ENCODE measurements at places on chromosomes 11 and 22.
A peak's percentile ranks its signal among the peaks of the same experiment; 100 is the strongest.

- no peak for DNase-seq
Observed at GRCh38 chr11:3146612-3147256, 18.4 kb downstream of the OSBPL5 start.

GRCh38 chr22:24583221-24584165, 9.4 kb downstream of the LRRC75B start:
- no peak for DNase-seq

DNA sequence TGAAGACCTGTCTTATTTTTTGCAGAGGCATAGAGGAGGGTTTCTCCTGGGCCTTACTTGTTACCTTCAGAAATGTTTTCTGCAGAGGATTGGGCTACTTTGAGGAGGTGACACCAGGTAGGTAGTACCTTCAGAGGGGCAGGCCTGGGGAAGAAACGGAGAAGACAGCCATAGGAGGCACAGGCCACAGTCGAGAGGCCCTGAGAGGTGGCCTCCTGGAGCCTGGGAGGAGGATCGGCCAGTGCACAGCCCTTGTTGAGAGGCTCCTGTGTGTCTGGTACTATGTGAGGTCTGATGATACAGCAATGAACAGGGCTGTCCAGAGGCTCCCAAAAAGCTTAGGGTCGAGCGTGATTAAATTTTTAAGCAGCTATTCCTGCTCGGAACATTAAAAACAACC, 11.5 kb downstream of the GTPBP1 start:
- no peak for DNase-seq

- DNase-seq = no peak
Observed at GRCh38 chr11:109300211-109300610, 121.8 kb upstream of the C11orf87 start.

GRCh38 chr11:77813256-77813655, 7.3 kb downstream of the RSF1 start:
- no peak for DNase-seq

- peak; percentile 14 for DNase-seq
Observed at GRCh38 chr22:20258584-20259326, 9.4 kb downstream of the RTN4R start.

GRCh38 chr11:87114093-87114492, 76.4 kb downstream of the TMEM135 start:
- DNase-seq = no peak

DNA sequence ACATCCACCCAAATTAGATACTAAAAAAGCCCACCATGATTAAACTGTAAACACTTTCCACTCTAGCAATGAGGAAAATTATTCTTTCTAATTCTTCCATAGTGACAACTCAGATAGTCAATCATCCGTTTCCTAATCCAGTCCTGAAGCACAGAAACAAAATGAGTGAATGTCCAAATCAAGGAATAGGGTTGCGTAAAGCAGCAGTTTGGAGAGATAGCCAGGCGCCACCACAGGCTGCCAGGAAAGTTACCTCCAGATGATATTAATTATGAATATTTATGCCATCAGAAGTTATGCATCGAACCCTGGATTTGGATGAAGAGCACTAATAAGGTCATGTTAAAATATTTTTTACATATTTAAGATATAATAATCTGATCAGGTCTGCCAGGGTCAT, 63.2 kb downstream of the ETS1 start:
- no peak for DNase-seq

DNA sequence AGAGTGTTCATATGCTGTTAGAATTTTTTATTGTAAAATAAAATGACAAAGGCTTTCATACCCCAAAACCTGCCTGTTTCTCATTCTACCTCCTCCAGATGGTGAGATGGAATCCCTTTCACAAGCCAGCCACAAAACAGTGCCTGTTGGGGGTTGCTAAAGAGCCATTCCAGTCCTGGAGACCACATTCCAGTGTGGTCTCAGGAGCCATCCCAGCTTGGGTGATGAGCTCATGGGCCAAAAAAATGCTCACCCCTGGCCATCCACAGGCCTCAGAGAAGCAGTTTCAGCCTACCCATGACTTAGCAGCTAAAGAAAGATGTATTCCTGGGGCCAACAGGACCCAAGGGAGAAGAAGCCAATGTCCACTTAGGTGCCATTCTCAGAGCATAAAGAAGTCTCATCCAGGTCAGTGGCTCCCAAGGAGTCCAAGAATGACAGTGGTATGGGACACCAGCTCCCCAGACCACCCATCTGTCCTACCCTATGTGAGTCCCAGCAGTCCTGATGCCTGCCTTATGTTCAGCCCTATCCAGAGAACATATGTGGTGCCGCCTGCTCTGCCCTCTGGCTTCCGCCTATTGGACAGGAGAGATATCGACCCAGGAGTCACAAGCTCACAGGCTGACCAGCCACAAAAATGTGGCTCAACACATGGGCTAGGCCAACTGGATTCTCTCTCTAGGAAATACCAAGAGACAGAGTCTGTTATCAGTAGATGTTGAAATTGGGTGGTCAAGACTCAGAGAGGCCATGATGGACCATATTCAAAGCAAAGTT, 26.4 kb downstream of the C11orf91 start:
- no peak for DNase-seq

- DNase-seq = no peak
Observed at GRCh38 chr11:126145954-126146353, 65.5 kb downstream of the RPUSD4 start.

DNA sequence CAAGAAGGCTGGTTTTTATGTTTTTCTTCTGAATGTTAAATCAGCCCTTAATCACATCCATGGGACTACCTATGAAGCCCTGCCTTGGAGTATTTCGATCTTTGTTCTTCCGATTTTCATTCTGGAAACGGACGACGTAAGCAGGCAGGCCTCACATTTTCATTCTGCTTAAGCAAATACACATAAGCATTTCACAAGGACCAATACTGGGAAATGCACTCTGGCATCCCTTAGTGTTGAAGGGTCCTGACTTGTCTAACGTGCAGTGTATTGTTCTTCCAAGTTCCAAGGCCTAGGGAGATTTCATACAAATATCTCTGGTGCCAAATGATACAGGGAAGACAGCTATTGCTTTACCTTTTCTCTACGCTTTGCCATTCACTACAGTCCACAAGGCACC, 143.8 kb downstream of the LARGE1 start:
- no peak for DNase-seq

DNA sequence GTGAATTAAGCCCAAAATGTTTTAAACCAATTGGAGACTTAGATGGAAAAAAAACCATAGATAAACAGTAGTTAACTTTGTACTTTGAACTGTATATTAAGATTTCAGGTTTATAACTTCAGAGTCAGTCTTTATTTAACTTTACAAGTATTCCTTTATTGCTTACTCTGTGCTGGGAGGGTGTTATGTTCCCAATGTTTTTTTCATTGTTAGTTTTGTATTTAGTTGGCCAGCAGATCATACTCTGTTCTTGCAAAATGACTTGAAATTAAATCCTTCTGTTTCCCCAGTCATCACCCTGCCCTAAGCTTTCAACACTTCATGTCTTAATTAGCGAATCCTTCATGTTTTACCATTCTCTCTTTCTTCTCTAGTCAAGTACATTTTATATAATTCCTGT, 25.3 kb downstream of the SIK2 start:
- no peak for DNase-seq

- DNase-seq = no peak
Observed at GRCh38 chr11:88164320-88164719, 10.9 kb downstream of the RAB38 start.

GRCh38 chr11:12157241-12157661, 46.9 kb downstream of the MICAL2 start:
- peak; percentile 17 for DNase-seq

DNA sequence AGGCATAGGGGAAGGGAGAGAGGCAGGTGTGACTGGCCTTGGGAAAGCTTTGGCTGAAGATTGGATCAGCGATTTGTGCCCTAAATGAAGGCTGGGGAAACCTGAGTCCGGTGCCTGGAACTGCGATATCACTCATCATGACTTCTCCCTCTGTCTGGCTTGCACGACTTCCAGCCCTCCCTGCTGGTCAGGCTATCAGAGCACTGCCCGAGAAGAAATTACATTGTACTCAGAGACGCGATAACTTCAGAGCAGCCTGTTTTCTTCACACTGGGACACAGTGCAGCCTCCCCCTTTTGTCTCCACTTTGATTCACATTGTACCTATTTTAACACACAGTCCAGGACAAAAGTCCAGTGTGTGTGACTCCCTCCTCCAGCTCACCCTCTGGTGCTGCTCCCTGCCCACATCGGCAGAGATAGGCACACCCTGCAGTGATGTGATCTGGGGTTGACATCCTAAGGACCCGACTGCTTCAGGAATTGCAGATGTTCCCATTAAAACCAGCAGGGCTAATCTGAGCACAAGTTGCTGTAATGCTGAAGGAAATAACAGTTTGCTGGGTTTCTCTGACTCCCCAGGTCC, 62.1 kb upstream of the CADM1 start:
- no peak for DNase-seq

DNA sequence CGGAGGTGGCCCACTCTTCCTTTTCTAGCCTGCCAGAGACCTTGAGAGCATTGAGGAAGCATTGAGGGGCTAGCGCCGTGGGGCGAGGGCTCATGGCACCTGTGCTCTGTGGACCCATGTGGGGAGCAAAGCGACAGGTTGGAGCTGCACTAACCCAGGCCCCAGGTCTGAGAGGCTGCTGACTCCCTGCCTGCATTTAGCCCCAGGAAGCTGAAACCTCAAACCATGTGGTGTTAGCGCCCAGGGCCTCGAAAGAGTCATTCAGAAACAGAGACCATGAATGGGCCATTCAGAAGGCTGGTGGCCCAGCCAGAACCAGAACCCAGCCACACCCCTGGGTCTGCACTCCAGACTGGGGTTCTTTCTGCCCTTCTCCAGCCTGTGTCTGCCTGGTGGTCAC, 88.6 kb downstream of the BCR start:
- DNase-seq = no peak

- peak; percentile 33 for DNase-seq
Observed at GRCh38 chr22:41681616-41682015, 7.1 kb downstream of the SNU13 start.

- no peak for DNase-seq
Observed at GRCh38 chr11:61120099-61120705, 17.9 kb downstream of the CD5 start.

DNA sequence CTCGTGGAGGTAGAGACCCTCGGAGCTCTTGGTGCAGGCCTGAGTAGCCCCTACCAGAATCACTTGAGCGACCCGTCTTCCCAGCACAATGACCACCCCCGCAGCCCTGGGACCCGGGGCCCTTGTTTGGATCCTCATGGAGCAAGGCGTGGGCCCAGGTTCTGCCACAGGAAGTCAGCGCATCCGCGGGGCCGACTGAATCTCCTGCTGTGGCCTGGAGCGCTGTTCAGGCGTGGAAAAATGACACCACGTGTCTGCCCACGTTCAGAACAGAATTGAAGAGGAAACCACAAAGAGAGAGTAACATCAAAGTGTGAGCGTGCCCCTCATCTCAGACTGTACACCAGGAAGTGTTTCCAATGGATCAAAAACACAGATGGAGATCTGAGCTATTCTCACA, 1479.2 kb downstream of the TBC1D22A start:
- no peak for DNase-seq

- no peak for DNase-seq
Observed at GRCh38 chr11:115792903-115793302, 288.7 kb upstream of the CADM1 start.

DNA sequence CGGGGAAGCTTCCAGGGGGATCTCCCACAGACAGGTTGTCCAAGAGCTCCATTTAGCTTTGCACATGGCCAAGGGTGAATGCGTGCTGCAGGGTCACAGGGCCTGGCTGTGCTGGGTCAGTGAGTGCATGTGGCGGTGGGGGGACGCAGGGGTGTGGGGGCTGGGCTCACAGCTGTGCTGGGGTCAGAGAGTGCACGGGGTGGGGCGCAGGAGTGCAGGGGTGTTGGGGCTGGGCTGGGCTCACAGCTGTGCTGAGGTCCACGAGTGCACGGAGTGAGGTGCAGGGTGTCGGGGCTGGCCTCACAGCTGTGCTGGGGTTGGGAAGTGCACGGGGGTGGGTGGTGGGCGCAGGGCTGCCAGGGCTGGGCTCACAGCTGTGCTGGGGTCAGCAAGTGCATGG, 557.7 kb downstream of the BRD1 start:
- DNase-seq = no peak

GRCh38 chr11:14258221-14258935, 100.6 kb downstream of the RRAS2 start:
- DNase-seq = no peak

DNA sequence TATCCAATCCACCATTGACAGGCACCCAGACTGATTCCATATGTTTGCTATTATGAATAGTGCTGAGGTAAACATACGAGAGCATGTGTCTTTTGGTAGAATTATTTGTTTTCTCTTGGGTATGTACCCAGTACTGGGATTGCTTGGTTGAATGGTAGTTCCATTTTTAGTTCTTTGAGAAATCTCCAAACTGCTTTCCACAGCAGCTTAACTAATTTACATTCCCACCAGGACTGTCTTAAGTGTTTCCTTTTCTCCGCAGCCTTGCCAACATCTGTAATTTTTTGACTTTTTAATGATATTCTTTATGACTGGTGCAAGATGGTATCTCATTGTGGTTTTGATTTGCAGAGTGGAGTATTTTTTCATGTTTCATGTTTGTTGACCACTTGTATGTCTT, 8.3 kb downstream of the FDX1 start:
- no peak for DNase-seq

DNA sequence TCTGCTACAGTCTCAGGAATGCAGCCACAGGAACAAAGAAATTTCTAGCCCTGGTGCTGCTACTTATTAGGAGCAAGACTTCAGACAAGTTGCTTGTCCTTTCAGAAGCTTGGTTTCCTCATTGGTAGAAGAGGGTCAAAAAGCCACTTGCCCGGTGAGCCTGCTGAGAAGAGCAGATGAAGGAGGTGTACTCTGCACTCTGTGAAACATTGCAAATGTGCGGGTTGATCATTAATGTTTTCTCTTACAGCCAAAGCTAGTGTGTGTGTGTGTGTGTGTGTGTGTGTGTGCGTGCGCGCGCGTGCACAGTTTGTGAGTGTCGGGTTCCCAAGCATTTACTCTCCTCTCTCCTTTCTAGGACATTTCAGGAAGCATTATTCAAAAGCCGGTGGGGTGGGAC, 86.3 kb upstream of the NNMT start:
- no peak for DNase-seq

GRCh38 chr11:100752371-100753171, 65.5 kb downstream of the ARHGAP42 start:
- no peak for DNase-seq

DNA sequence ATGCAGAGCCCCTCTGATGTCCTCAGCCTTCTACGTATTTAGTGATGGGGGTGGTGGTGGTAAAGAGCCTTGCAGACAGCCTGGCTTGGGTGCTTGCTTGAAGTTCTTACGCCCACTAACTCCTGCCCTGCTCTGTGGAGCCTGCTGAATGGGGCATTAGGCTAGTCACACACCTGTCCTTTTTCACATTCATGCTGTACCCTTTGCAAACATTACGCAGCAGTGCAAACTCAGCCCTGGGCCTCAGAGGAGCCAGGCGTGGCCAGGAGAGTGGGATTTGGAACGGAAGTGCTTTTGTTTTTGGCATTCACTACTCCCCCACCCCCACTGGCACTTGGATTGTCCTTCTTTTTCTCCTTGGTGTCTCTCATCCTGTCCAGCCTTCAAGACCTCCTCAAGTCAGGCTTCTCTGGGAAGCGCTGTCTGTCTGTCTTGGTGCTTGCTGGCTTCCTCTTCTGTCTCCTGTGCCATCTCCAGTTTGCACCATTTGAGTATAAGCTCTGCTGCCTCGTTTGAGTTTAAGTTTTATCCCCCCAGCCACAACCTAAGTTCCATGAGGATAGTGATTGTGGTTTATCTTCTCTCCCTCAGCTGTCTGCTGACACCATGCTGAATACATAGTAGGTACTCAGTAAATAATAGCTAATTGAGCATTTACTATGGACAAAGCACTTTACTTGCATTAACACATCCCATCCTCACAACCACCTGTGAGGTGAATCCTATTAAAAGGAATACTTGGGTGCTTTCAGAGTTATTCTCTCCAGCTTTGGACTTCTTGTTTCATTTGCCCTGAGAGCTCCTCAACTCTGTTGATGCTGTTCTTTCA, 26.7 kb downstream of the ZBTB16 start:
- DNase-seq = no peak

Measured in CD4-positive, alpha-beta T cell treated with Interleukin-21 for 1 hour (primary cell).